ENCODE measurements at places on chromosomes 11 and 22. TPM values are rescaled to one million over a fixed set of nuclear protein-coding genes. Genes with fewer than 3 reads are reported as not detected.
A peak's percentile ranks its signal among the peaks of the same experiment; 100 is the strongest.

Gene APOBEC3B
- not detected for total RNA-seq

- H3K36me3 ChIP-seq: no peaks in the 10 kb centered on the region
- H3K27me3 ChIP-seq: no peaks in the 10 kb centered on the region
- H3K4me1 ChIP-seq: no peaks in the 10 kb centered on the region
- no peak overlapping the region for H3K27ac ChIP-seq
- no peak overlapping the region for H3K4me3 ChIP-seq
Observed at GRCh38 chr11:75421035-75421602, 11.9 kb downstream of the KLHL35 start.

Gene FREY1
- 1.6 TPM for total RNA-seq

Gene ACAT1
- total RNA-seq: 86.2 TPM

Gene CST6
- 0.59 TPM for total RNA-seq

DNA sequence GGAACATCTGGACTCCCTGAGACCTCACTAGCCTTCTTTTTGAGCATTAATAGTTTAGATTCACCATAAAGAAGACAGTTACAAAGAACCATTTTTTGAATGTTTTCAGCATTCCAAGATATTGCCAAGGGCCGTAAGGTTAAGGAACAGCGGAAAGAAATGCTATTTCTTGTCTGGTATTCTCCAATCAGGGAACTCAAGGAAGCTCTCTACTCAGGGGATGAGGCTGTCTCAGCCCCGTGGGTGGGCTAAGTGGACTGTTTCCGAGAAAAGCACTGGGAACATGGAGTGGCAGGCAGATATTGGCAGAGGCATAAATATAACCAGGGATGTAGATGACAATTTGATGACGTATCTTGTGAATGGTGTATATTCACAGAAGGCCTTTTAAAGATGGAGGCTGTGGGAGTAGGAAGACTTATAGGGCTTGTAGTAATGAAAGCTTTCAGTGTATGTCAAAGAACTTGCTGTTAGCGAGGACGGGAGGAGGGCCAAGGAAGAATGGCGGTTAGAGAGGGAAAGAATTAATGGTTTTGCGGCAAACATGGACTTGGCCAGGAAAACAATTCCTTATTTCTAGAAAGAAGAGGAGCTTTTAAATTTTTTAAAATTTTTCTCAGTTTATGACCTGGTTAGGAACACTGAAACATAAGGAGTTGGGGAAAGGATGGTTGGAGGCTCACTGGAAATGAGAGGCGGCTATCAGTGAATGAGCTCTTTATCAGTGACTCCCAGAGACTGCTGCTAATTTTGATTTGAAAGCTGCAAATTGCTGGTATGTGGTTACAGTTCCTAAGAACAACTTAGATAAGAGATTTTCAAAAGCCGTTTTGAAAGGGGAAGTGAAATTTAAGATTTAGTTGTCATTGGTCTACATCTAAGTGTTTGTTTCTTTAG is 64.6 kb downstream of the ST3GAL4 start:
- no peaks in the 10 kb centered on the region for H3K36me3 ChIP-seq
- DNase-seq: no peak
- H3K4me1 ChIP-seq: peaks cover 8% of the 10 kb centered on the region
- H3K27ac ChIP-seq: peak overlapping the region; percentile 8
- no peaks in the 10 kb centered on the region for H3K27me3 ChIP-seq
- no peak overlapping the region for H3K4me3 ChIP-seq
